ENCODE measurements at places on chromosomes 16 and 17. TPM values are rescaled to one million over a fixed set of nuclear protein-coding genes. Genes with fewer than 3 reads are reported as not detected.

ANKFN1 gene
- total RNA-seq: not detected

FN3K gene
- 8.4 TPM for total RNA-seq

COASY gene
- 33.3 TPM for total RNA-seq

CIITA gene
- not detected for total RNA-seq

OR3A3 gene
- not detected for total RNA-seq

SPN gene
- not detected for total RNA-seq

All from PC-3 (cell line).